Kidney capillary endothelial cell (primary cell): ENCODE measurements at places on chromosomes 1 and 21.

DNA sequence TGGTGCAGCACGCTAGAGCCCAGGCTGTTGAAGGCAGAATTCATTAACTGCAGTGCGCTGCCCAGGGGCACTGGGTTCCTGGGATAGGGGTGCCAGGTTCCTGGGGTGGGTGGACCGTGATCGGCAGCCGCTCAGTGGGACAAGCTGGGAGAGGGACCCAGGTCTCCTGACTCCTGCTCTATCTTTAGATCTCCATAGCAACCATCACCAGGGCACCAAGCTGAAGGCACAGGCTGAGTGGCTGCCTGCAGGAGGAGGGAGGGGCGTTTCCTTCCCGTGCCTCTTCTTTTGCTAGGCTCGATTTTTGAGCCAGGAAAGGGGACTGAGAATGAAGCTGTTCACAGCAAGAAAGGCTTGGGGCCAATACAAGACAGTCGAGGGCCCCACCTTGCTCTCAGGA, 20.9 kb upstream of the CDCP2 start:
- DNase-seq, result no peak

DNA sequence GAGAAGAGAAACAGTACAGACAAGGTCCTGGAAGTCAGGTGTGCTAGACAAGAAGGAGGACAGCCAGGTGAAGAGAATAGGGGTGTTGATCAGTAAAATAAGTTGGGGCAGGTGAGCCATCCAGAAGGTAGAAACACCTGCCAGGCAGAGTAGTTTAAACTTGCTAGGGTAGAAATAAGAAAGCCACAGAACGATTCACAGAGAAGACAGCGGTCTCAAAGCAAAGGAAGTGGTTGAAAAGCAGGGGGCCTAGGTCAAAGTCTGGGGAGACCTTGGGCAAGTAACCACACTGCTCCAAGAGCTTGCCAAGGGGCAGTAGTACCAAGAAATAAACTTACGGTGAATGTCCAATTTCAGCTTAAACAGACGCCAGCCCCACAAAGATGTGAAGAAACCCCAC, 116.6 kb upstream of the PROX1 start:
- DNase-seq, result no peak

GRCh38 chr1:206025283-206025820, 1.7 kb upstream of the CTSE start:
- DNase-seq, result no peak

- no peak for DNase-seq
These were observed 121.3 kb downstream of the PCBP3 start for GRCh38 chr21:45764792-45765191.

GRCh38 chr21:23858878-23859277, 1748.4 kb downstream of the MRPL39 start:
- DNase-seq, result no peak

DNA sequence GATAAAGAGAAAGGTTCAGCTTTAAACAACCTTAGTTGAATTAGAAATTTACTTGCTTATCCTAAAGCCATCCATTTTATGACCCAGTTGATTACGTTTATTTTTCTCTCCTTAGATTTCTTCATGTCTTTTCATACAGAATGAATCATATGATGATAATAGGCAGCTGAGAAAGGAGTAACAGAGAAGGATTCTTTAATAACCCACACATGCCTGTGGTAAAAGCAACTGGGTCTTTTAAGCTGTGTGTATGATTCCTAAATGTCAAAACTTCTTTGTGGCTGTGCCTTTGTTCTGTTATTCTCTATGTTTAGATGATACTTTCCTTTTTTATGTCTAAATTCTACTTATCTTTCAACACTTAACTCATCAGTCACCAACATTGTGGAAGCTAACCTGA, 626.5 kb downstream of the NCAM2 start:
- no peak for DNase-seq
